Panc1 (cell line): ENCODE measurements at places on chromosomes 13 and 19.

GRCh38 chr13:19184176-19184575 lies 2.6 kb upstream of the TUBA3C start:
- DNase-seq = no peak

DNA sequence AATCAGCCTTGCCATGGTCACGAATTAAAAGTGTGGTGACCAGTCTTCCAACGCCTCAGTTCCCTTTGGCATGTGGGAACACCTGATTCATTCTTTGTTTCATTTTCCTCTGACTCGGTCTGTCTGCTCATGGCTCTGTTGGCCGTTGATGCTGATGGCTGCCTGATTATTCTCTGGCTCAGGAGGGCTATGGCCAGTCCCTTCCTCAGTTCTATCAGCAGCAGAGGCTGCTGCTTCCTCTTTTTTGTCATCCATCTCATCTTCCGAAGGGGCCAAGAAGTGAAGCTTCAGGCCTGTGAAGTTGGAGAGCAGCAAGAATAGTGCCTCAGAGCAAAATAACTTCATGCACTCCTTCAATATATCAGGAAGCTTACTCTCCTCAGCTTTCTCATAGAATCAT lies 9.5 kb upstream of the MLNR start:
- DNase-seq = no peak

DNA sequence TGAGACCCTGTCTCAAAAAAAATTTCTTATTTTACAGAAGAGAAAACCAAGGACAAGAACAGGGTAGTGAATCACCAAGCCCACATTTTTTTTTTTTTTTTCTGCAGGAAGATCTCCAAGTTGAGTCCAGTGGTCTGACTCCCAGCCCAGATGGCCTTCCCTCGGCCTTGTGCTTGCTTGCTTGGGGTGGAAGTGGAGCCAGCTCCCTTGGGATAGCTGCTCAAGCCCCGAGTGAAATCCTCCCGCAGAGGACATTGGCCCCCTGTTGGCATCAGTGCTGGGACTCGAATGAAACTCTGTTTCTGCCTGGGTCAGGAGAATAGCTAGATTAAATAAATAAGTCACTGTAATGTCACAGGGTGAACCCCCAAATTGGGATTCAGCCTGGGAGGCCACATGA lies 9.4 kb upstream of the NUP62 start:
- DNase-seq = no peak

DNA sequence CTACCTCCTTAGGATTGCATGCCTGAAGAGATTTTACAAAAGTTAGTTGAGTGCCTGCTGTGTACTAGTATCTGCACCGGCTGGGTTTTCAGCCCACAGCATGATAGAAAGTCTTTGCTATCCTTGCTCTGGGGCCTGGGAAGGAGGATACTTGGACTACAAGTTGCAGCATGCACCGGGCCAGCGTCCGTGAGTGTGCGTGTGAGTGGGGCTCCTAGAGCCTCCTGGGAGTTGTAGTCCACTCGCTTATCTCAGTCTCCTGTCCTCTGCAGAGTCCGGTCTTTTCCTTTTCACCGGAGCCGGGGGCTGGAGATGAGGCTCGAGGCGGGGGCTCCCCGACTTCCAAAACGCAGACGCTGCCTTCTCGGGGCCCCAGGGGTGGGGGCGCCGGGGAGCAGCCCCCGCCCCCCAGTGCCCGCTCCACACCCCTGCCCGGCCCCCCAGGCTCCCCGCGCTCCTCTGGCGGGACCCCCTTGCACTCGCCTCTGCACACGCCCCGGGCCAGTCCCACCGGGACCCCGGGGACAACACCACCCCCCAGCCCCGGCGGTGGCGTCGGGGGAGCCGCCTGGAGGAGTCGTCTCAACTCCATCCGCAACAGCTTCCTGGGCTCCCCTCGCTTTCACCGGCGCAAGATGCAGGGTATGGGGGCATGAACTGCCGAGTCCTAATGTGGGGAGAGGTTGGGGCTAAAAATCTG lies 20.6 kb downstream of the BRSK1 start:
- DNase-seq = no peak

DNA sequence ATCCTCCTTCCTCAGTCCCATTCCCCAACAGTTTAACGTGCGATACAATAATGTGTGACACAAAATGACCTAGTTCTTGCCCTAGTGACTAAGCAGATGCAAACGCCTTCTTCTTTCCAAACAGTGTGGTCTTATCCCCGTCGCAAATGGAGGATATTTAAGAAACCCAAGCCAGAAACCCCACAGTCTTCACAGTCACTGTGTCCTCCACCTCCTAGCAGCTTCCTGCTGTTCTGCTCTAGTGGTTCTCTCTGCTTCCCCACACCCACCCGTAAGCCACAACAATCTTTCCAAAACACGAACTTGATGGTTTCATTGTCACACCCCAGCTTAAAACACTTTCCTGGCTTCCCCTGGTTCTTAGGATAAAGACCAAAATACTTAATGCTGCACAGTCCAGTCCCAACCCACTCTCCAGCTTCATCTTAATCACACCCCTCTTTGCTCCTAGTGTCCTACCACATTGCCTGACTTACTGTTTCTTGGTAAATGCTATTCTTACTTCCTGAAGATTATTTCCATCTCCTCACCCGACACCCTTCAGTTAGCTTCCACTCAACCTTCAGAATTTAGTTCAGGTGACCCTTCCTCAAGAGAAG lies 32.3 kb downstream of the ITM2B start:
- DNase-seq = no peak

GRCh38 chr19:42051166-42052115 lies 18.6 kb downstream of the GRIK5 start:
- no peak for DNase-seq

GRCh38 chr19:1624458-1624857 lies 19.2 kb upstream of the UQCR11 start:
- DNase-seq = no peak

GRCh38 chr13:48725271-48725670 lies 71.5 kb downstream of the CYSLTR2 start:
- DNase-seq = no peak

DNA sequence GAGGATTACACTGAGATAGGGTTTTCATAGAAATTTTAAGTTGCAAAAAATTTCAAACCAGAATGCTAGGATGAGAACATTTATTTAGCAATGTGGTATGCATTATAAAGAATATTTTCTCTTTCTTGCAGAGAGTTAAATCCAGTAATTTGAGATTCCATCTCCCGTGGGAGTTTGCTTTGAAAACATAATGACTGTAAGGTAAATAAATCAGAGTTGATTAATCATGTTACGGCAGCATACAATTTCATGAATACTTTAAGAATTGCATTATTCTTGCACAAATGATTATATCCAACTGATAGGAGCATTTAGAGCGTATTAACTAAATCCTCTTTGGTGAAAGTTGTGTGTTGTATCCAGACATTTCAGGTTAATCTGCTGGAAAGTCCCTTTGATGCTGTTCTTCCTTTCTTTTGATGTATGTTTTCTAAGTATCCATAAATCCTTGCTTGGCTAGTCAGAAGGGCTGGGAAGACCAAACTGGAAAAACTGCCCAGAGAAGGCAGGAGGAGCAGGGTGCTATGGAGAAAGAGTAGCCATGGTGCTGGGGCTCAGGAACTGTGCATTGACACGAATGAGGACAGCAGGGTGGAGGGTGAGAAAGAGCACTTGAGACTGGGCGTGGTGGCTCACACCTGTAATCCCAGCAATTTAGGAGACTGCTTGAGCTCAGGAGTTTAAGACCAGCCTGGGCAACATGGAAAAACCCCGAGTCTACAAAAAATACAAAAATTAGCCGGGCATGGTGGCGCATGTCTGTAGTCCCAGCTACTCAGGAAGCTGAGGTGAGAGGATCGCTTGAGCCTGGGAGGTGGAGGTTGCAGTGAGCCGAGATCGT lies 4.8 kb upstream of the GJA3 start:
- DNase-seq = no peak

DNA sequence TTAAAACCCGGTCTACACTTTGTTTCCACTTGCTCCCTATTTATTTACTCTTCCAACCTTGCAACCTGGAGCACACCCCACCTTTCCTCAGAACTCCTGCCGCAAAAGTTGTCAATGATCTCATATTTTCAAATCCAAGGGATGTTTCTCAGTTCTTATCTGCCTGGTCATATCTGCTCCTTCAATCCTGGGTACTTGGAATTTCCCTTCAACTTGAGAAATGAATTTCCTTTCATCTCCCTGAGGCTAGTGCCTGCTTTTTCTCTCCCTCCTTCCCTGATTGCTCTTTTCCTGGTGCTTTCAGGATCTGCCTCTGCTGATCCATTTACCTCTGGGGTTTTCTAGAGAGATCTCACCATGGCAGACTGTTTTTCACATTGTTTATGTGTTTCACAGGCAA lies 154.8 kb upstream of the IRS2 start:
- DNase-seq = no peak

DNA sequence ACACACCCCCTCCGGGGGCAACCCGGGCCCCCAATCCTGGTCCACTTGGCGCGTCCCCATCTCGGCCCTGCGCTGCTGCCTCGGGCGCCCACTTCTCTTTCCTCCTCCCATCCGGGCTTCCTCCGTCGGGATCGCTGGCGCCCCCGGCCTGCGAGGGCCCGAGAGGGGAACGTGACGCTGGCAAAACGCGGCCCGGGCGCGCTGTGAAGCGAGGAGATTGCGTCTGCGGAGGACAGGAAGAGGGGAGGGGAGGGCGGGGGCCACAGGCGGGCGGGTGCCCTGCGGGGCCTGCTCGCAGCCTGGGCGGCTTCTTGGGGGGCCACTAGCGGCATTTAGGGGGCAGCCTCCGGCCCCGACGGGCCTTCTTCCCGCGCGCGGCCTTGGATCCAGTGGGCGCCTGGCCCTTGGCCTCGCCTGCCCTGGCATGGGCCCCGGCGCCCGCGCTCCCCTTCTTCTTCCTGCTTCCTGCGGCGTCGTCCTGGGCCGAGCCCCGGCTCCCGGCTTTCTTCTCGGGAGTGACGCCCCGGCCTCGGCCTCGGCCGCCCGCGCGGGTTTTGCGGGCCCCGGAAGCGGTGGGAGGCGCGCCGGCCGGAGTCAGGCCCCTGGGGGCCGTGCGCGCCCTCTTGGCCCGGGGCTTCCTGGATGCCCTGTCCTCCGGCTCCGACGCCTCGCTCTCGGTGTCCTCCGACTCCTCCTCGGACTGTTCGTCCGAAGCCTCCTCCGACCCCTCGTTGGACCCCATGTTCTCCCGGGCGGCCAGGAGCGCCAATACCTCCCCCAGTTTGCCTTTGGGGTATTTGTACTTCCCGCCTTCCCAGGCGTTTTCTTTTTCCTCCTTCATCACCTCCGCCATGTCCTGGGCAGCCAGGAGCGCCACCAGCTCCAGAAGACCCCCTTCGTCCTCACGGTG lies 2.2 kb downstream of the PNMA8B start:
- no peak for DNase-seq

DNA sequence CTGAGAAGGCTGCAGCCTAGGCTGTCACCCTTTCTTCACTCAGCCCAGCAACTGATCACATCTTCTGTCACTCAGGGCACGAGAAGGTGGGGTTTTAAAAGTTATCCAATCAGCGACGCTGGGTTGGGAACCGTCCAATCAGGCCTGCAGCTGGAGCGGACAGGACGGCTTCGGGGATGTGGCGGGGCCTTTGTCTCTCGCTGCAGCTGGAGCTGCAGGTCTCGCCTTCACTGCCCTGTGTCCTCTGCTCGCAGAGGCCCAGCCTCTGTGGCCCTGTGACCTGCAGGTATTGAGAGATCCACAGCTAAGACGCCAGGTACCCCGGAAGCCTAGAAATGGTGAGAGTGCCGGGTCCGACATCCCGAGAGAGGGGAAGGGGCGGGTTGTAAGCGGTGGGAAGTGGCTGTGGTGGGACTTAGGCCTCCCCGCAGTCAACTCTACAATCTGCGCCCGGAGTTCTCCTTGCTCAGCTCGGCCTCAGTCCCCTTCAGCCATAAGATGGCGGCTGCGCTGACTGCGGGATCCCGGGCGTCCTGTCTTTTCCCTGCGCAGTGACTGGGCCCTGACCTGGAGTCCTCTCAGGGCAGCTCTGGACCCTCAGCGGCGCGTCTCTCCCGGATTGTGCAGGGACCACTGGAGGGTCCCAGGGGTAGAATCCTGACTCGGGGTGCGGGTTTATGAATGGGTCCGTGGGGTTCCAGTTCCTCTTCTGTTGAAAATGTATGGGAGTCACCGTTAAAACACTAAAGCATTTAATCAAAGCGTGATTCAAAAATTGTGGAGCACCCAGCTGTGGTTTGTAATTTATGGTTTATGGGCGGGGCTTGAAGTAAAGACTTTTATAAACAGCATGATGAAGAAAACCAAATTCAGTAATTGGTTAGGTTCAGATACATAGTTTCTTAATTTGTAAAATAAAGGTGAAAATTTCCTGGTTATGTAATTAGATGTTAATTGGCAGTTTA lies at the start of gene ZNF714:
TSS of gene ZNF714 (plus strand) at position 193 of the 965 bp plus-strand sequence. CDS start 16,066 bp downstream, outside the sequence.
- DNase-seq = no peak

DNA sequence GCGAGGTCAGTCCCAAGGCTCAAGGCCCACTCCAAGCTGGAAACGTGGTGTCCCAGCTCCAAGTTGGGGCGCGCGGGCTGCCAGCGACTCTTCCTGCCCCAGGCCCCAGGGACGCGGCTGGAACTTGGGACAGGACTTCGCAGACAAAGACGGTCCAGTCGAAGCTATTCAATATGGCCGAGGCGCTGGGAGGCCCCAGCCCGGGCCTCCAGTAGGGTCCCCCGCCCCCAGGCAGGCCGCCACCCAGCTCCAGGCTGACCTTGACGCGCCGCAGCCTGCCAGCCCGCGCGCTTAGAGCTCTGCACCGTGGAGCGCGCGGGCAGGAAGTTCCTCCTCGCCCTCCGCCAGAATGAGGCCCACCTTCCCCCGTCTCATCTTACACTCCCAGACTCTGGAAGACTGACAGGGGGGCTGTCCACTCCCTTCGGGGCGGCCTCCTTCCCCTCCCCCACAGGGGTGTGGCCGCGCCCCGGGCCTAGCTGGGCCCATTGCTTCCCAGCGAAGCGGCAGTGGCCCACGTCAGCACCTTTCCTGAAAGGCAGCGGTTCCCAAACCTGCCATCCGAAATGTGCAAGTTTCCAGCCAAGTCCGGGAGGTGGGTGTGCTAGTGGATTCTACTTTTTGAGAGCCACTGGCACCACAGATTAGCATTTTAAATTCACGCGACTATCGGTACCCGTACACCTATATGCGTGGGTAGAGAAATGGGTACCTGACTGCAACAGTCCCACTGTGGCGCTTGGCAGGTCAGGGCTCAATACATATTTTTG lies at the start of gene CCDC8:
TSS of gene CCDC8 (minus strand) at position 303 of the 770 bp plus-strand sequence. CDS start 754 bp downstream, outside the sequence.
- DNase-seq = no peak

- no peak for DNase-seq
Observed at GRCh38 chr13:99425485-99426341, 75.6 kb upstream of the TM9SF2 start.

DNA sequence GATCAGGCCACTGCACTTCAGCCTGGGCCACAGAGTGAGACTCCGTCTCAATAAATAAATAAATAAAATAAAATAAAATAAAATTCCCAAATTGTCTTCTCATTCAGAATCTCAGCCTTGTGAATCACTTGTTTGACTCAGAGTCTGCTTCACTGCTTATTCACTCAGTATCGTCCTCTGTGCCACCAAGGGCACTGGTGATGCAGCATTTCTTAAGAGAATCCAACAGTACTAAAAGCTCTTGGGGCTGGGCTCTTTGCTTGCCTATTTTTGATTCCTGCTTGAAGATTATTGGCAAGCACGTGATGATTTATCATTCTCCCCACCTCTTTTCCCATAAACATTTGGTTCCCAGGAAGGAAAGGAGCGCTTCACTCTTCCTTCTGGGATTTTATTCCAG lies 54.8 kb upstream of the HMGB1 start:
- no peak for DNase-seq
